ENCODE measurements at places on chromosomes 6 and 20. TPM values are rescaled to one million over a fixed set of nuclear protein-coding genes. Genes with fewer than 3 reads are reported as not detected.

The MANEA gene
- 7.2 TPM for total RNA-seq

DNA sequence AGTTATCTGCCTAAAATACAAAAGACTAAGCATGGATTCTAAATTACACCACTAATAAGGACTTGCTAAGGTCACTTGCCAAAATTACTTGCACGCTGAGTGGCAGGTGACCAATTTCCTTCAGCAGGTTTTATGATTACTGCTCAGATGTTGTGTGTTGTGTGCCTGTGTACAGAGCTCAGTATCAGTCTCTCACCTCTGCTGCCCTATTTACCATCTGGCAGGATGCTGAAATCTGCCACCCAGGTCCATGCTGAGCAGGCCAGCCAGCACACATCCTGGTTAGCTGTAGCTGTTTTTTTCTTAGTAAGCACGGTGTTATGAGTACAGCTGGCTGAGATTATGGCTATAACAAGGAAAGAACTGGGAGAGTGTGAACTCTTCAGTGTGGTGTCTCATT, 34.0 kb downstream of the ELOVL4 start:
- DNase-seq = no peak
- H3K4me3 ChIP-seq = no peak overlapping the region
- H3K36me3 ChIP-seq = peaks cover 7% of the 10 kb centered on the region
- H3K4me1 ChIP-seq = no peaks in the 10 kb centered on the region

The PROKR2 gene
- not detected for total RNA-seq

DNA sequence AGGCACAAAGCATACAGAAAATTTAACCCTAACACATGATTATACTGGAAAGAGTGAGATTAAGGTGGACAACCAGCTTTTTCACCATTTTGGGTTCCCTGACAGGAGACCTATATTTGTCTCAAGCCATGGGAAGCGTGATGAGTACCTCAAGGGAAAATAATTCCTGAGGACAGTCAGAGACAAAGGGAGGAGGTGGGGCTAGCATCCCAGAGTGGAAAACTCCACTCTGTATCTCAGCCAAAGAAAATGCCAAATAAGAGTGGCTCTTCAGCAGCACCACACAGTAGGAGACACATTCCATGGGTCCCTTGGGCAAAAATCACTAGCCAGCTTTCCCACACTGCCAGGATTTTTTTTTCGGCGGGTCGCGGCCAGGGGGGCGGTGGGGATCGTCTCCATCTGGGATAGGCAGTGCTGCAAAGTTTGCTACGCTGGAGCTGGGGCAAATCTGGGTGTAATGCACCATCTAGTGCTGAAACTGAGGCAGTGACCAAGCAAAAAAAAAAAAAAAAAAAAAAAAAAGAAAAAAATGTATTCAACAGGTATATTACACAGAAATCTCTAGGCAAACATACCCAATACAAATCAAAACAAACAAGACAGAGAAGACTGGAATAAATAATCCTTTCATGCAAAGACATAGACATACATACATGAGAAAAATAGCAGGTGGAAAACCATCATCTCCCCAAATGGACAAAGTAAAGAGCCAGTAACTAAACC, 77.3 kb upstream of the SLC35F1 start:
- H3K4me1 ChIP-seq = no peaks in the 10 kb centered on the region
- H3K27me3 ChIP-seq = no peaks in the 10 kb centered on the region
- DNase-seq = no peak
- H3K27ac ChIP-seq = no peak overlapping the region

The CABLES2 gene
- total RNA-seq = 2.1 TPM

DNA sequence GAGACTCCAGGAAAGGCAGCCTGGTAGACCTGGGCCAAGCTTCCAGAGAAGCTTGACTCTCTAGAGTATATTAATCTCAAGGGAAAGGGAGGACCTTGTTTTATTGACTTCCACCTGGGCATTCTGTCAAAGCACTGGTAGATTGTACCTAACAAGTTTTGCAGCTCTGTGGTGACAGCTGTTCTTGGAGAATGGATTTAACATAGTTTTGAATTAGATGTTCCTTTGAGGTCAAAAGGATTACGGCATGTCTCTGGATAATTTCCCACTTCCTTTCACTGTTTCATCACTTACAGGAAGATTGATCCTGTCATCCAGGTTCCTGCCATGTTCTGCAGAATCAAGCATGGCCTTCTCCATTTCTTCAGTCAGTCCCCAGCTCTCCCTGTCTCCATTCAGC, 246.0 kb downstream of the PHACTR1 start:
- DNase-seq = no peak
- peaks cover 6% of the 10 kb centered on the region for H3K4me1 ChIP-seq
- H3K27me3 ChIP-seq = no peaks in the 10 kb centered on the region
- no peak overlapping the region for H3K27ac ChIP-seq

DNA sequence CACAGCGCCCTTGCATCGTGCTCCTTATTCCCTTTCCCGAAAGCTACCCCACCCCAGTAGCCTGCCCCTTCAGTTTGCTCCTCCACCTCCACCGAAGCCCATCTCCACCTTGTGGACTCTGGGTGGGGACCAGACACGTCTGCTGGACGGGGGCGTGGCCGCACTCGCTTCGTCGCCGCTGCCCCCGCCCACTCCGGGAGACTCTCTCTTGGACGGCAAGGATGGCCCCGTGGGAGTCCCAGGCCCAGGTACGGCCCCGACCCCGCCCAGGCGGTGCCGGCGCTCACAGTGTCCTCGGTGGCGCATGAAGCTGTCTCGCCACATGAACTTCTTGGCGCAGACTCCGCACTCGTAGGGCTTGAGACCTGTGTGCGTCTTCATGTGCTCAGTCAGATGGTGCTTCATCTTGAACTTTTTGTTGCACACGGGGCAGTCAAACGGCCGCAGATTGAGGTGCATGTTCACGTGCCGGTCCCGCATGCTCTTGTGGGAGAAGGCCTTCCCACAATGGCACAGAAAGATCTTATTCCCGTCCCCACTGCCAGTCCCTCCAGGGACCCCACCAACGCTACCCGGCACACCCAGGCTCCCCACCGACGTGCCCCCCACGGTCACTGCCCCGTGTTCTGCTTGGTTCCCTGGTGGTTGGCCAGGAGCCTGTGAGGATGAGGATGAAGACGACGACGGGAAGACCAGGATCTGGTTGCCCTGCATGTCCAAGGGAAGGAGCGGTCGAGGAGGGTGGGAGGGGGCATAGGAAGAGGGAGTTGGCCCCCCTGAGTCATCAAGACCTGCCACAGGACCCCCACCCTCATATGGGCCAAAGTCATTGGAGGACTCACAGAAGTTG, 1.3 kb upstream of the TAPBP start:
- H3K4me3 ChIP-seq = peak overlapping the region; percentile 59
- no peak for DNase-seq
- H3K27me3 ChIP-seq = no peaks in the 10 kb centered on the region
- peak overlapping the region; percentile 96 for H3K27ac ChIP-seq
- H3K4me1 ChIP-seq = peaks cover 65% of the 10 kb centered on the region

- no peak for DNase-seq
- no peaks in the 10 kb centered on the region for H3K27me3 ChIP-seq
- H3K4me3 ChIP-seq = no peak overlapping the region
- H3K4me1 ChIP-seq = peaks cover 5% of the 10 kb centered on the region
- no peaks in the 10 kb centered on the region for H3K36me3 ChIP-seq
- peak overlapping the region; percentile 45 for H3K27ac ChIP-seq
Measured at GRCh38 chr20:46928580-46929132, 34.0 kb downstream of the EYA2 start.

The HLA-DPA1 gene
- 41.9 TPM for total RNA-seq

DNA sequence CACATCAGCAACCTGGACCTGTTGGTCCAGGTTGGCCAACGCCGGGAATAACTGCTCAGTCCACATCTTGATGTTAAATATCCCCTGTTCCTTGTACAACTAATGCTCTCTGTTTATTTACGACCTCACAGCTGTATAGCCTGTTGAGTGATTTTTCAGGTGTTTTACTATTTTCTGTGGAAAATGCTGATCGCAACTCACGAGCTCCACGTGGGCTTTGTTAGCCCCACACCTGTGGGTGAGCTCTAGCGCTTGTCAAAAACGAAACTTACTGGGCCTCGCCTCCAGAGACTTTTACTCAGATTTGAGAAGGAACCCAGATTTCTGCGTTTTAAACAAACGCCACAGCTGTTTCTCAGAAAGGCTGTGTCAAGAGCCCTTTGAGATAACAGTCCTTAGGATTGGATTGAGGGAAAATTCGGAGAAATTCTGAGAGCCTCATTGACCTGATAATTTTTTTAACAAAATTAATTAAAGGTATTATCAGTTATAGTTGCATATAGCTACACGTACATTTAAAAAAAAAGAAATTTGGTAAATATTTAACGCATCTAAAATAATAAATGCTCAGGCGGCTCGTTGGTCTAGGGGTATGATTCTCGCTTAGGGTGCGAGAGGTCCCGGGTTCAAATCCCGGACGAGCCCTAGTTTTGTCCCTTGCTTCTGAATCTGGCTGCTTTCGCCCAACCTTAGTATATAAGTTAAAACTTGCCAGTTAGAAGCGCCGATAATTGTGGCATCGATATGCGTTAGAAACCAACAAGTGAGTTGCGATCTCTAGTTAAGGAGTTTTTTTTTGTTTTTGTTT, 16.7 kb downstream of the HMGN4 start:
- H3K4me1 ChIP-seq = peaks cover 25% of the 10 kb centered on the region
- H3K36me3 ChIP-seq = no peaks in the 10 kb centered on the region
- no peak for DNase-seq
- peak overlapping the region; percentile 85 for H3K27ac ChIP-seq
- peak overlapping the region; percentile 51 for H3K4me3 ChIP-seq

DNA sequence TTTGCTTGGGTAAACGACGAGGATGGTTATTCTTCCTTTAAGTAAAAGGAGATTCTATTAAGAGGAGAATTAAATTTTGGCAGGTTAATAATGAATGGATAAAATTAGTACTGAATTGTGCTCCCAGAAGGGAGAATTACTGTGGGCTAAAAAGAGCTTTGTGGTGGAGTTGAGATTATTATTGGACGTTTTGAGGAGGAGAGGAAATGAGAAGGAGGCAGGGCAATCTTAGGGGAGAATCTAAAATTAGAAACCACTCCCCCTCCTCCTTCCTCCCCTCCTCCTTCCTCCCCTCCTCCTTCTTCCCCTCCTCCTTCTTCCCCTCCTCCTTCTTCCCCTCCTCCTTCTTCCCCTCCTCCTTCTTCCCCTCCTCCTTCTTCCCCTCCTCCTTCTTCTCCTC, 331.8 kb downstream of the PRL start:
- no peak overlapping the region for H3K4me3 ChIP-seq
- no peaks in the 10 kb centered on the region for H3K4me1 ChIP-seq
- H3K36me3 ChIP-seq = no peaks in the 10 kb centered on the region
- DNase-seq = no peak
- H3K27me3 ChIP-seq = no peaks in the 10 kb centered on the region
- no peak overlapping the region for H3K27ac ChIP-seq

DNA sequence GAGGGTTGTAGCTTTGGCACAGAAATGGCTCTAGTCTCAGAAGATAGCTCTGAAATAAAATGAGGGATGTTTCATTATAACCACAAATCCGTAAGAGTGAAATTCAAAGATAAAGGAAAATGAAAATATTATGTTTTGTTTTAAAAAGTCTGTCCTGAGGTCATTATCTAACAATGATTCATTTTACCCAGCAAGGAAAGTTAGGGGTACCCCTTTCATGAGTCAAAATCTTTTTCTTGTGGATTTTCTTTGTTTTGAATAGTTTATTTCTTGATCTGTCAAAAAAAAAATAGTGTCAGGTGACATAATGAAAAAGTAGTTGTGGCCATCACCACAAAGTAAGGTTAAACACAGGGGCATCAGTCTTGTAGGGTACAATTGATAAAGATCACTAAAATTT, 59.7 kb upstream of the MYB start:
- H3K36me3 ChIP-seq = no peaks in the 10 kb centered on the region
- no peak overlapping the region for H3K27ac ChIP-seq
- H3K4me1 ChIP-seq = no peaks in the 10 kb centered on the region
- H3K4me3 ChIP-seq = no peak overlapping the region
- DNase-seq = no peak
- H3K27me3 ChIP-seq = no peaks in the 10 kb centered on the region

- H3K4me1 ChIP-seq = no peaks in the 10 kb centered on the region
- peak overlapping the region; percentile 27 for H3K27ac ChIP-seq
- H3K36me3 ChIP-seq = peaks cover 74% of the 10 kb centered on the region
- H3K4me3 ChIP-seq = no peak overlapping the region
Measured at GRCh38 chr20:62318400-62319345, 15.9 kb downstream of the ADRM1 start.

GRCh38 chr6:96466147-96466863, 55.3 kb upstream of the UFL1 start:
- H3K27ac ChIP-seq = no peak overlapping the region
- DNase-seq = no peak
- H3K4me1 ChIP-seq = no peaks in the 10 kb centered on the region
- no peaks in the 10 kb centered on the region for H3K36me3 ChIP-seq

The RIPOR3 gene
- 6.1 TPM for total RNA-seq

GRCh38 chr6:16105854-16106253, 23.0 kb upstream of the MYLIP start:
- peaks cover 14% of the 10 kb centered on the region for H3K4me1 ChIP-seq
- H3K4me3 ChIP-seq = no peak overlapping the region
- DNase-seq = no peak
- no peaks in the 10 kb centered on the region for H3K27me3 ChIP-seq

DNA sequence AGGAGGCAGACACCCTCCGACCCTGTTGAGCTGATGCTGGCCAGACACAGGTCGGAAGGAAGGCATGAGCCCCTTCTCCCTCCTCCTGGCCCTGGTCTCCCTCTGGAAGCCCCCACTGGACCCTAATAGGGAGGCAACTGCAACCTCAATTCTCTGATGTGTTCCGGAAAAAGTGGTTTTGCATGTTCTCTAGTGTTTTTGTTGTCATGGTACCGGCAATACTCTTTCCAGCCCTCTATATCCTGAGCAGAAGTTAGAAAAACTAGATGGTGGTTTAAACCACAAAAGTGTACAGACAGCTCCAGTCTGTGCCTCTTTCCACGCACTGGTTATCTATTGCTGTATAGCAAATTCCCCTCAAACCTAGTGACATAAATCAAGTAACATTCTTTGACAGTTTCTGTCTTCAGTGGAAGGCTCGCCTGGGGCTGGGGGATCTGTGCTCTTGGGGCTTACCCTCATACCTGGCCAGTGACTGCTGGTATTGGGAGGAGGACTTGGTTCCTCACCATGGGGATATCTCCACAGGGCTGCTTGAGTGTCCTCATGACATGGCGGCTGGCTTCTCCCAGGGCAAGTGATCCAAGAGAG, 37.0 kb downstream of the SYTL3 start:
- no peak overlapping the region for H3K4me3 ChIP-seq
- no peaks in the 10 kb centered on the region for H3K36me3 ChIP-seq
- H3K4me1 ChIP-seq = peaks cover 27% of the 10 kb centered on the region
- no peaks in the 10 kb centered on the region for H3K27me3 ChIP-seq

The BEND3 gene
- total RNA-seq = 1.5 TPM

DNA sequence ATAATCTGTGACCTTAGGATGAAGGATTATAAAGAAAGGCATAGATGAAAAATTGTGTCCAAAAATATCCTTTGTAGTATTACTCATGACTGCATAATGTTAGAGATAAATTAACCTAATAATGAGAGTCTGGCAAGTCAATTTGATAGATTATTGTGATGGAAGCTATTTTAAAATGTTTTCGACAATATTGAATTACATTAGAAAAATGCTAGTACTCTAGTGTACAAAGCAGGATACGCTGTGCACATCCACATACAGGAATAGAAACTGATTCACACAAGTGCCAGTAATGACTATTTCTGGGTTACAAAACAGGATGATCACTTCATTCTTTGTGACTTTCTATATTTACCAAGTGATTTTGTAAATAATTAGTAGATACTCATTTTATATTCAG, 3.3 kb downstream of the SLC17A2 start:
- H3K27me3 ChIP-seq = no peaks in the 10 kb centered on the region
- no peak overlapping the region for H3K27ac ChIP-seq
- no peak overlapping the region for H3K4me3 ChIP-seq

GRCh38 chr6:35173044-35173426, 31.9 kb upstream of the TCP11 start:
- no peaks in the 10 kb centered on the region for H3K36me3 ChIP-seq
- H3K27me3 ChIP-seq = no peaks in the 10 kb centered on the region
- no peak for DNase-seq
- H3K4me1 ChIP-seq = no peaks in the 10 kb centered on the region
- no peak overlapping the region for H3K4me3 ChIP-seq

The TRIM40 gene
- not detected for total RNA-seq
